ENCODE measurements at places on chromosomes 5 and 9.

GRCh38 chr5:68232277-68232676, 16.7 kb downstream of the PIK3R1 start:
- DNase-seq: no peak

GRCh38 chr9:37952731-37953130, 48.8 kb upstream of the SLC25A51 start:
- no peak for DNase-seq

GRCh38 chr9:1966725-1967366, 48.3 kb upstream of the SMARCA2 start:
- DNase-seq: no peak

GRCh38 chr5:130808691-130809090, 356.4 kb downstream of the HINT1 start:
- no peak for DNase-seq

- DNase-seq: no peak
Measured at GRCh38 chr9:99986642-99987041, 80.2 kb downstream of the STX17 start.

DNA sequence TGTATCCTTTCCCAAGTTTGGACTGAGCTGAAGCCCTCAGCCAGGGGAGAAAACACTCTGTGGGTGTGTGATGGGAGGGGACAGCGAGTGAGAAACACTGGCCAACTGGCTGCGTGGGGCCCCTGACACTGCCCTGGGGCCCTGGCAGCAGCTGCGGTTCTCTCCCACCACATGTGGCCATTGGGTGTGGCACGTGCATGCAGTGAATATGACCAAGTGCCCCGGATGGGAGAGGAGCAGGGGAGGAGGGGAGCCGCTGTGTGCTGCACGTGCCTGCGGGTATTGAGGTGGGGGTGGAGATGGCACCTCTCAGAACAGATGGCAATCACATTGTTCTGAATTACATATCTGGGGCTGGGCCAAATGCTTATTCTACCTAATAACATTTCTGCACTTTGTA, 242.4 kb upstream of the PCSK5 start:
- no peak for DNase-seq

DNA sequence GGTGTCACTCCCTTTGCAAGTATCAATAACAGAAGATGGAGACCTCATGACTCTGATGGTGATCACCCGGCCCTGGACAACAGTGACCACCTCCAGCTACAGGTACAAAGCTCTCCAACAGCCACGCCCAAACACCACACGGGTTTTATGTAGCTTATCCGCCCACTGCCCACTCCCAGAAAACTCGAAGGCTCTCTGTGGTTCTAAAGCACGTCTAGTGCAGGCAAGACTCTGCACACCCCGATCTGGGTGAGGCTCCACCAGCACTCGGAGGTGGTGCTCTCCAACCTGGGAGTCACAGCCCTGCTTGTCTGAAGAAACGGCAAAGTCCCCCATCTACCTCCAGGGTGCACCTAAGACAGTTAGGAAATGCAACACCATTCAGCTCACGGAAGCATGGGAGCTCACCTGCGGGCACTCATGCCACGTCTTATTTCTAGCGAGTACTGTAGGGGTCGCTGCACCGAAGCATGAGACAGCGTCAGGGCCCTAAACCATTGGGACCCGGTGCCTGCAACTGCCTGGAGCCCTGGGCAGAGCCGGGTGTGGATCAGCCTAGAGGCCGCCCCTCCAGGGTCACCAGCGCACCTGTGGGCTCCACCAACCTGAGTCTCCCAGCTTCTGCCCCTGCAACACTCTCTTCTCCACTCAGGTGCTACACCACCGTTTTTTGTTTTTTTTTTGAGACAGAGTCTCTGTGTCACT, 58.1 kb upstream of the ZNF354A start:
- DNase-seq: no peak

DNA sequence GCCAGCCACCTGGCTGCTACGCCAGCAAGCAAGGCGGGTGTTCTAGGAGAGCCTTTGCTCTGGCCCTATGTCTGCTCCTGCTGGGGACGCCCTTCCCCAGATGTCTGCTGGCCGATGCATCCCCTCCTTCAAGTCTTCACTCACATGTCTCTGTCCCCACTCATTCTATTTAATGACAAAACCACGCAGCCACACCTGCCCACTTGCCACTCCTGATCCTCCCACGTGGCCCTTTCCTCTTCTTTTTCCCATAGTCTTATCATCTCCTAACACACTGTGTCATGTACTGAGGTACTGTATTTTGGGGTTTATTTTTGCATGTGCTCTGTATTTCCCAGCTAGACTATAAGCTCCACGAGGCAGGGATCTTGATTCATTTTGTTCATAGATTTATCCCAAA, 62.0 kb upstream of the HRH2 start:
- DNase-seq: no peak

- no peak for DNase-seq
Measured at GRCh38 chr5:116577064-116577788, 2.6 kb upstream of the SEMA6A start.

DNA sequence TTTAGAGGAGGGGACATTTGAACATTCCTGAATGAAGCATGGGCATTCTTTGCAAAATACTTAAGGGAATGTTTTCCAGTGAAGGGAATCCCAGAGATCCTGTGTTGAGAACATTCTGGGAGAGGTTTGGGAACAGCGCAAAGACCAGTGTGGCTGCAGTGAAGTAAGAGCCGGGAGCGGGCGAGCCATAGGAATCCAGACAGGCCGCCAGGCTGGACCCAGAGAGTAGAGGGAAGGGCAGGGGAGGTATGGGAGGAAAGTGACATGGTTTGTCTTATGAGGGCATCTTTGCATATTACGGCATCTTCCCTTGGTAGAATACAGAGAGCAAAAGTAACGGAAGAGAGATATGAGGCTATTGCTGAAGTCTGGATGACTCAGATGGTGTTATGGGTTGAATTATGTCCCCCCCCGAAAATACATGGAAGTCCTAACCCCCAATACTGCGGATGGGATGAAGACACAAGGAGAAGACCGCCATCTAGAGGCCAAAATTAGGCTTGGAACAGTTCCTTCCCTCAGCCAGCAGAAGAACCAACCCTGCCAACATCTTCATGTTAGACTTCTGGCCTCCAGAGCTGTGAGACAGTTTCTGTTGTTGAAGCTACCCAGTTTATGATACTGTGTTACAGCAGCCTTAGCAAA, 268.2 kb downstream of the MAST4 start:
- no peak for DNase-seq

DNA sequence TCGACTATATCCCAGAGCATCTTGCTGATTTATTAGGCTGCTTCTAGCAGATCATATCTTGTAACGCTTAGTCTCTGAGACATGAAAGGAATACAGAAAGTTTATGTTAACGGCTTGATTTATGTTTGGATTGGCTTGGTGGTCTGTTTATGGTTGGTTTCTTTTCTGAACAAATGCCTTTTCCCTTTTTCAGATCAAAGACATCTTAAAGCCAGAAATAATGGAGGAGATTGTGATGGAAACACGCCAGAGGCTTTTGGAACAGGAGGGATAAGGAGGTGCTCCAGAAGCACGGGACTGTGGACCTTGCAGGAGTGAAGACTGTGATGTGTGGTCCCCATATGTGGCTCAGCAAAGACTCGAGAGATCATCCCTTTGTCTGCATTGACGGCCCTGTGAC, 9.9 kb downstream of the EXOSC2 start:
- DNase-seq: no peak

- no peak for DNase-seq
Measured at GRCh38 chr5:158313733-158314464, 455.0 kb upstream of the CLINT1 start.

GRCh38 chr9:13387734-13388067, 108.2 kb upstream of the MPDZ start:
- no peak for DNase-seq

- no peak for DNase-seq
Measured at GRCh38 chr5:73298251-73298771, 125.3 kb downstream of the TMEM174 start.

DNA sequence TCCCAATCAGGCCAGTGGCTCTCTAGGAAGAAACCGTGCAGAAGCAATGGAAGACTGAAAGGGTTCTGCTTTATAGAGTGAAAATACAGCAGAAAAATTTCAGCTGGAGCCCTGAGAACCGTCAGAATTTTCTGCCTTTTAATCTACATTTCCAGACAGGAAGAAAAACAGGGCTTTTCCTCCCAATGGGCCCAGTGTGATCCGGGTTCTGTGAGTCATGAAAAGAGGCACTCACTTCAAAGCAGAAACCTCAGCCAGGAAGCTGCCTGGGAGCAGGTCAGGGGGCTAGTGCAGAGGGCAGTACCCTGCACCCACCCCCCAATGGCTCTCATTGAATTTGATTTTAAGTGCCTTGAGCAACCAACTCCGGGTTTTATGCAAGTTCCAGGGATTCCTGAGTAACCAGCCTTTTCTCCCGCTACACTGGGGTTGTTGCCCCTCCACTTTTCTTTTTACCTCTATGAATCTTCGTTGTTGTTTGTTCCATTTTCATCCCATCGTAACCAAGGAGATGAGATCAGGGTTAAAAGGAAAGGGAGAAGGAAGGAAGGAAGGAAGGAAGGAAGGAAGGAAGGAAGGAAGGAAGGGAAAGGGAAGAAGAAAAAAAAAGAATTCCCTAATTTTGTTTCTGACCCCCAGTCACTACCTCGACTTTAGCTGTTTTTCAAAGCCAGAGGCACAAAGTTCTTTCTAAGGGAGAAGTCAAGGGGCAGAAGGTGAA, 1.3 kb downstream of the BARHL1 start:
- DNase-seq: no peak

GRCh38 chr9:2248768-2249265, 233.7 kb downstream of the SMARCA2 start:
- DNase-seq: no peak

DNA sequence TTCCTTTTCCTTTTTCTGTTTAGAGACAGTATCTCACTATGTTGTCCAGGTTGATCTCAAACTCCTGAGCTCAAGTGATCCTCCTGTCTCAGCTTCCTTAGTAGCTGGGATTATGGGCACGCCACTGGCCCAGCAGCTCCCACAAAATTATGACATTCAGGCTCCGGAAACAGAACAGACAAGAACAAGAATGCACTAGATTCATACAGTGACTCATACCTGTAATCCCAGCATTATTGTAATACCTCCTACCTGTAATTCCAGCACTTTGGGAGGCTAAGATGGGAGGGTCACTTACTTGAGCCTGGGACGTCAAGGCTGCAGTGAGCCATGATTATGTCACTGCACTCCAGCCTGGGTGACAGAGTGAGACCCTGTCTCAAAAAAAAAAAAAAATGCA, 26.7 kb upstream of the B4GALT1 start:
- DNase-seq: no peak

DNA sequence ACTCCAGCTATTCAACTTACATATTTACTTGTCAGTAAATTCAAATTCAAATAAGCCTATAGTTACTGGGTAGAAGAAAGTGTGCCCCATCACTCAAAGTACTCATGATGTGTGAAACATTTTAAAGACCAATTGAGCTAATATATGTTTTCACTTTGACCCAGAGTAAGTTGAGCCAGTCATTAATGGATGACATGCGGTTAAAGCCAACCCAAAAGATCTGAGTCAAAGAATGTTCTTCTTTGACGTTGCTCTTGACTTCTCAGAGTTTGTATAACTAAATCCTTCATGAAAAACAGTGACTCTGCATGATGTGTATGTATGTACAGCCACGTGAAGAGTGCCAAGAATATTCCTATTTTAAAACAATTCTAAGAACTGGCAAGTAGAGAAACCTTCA, 237.4 kb downstream of the NR2F1-AS1 start:
- no peak for DNase-seq

- no peak for DNase-seq
Measured at GRCh38 chr5:79227484-79228025, 8.4 kb upstream of the JMY start.

- DNase-seq: no peak
Measured at GRCh38 chr9:117723986-117724625, 19.9 kb downstream of the TLR4 start.

GRCh38 chr5:87008751-87009560, 258.7 kb upstream of the RASA1 start:
- DNase-seq: no peak

DNA sequence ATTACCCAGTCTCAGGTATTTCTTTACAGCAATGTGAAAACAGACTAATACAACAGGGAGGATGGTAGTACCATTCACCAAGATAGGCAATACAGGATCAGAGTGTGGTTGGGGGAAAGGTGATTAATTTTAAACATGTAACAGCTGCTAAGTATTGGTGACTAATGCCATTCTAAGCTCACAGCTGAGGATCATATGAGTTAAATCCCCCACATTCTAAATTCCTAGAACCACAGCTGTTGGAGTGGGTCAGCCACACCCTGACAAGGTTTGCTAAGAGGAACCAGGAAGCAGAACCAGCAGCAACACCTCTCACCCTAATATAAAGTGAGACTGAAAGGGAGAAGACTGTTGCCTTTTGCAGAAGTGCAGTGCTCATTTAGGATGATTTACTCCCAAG, 24.8 kb downstream of the HSPB3 start:
- DNase-seq: no peak

GRCh38 chr9:97478301-97478981, 23.0 kb upstream of the TMOD1 start:
- no peak for DNase-seq

GRCh38 chr5:163706053-163706771, 200.8 kb downstream of the MAT2B start:
- DNase-seq: no peak

DNA sequence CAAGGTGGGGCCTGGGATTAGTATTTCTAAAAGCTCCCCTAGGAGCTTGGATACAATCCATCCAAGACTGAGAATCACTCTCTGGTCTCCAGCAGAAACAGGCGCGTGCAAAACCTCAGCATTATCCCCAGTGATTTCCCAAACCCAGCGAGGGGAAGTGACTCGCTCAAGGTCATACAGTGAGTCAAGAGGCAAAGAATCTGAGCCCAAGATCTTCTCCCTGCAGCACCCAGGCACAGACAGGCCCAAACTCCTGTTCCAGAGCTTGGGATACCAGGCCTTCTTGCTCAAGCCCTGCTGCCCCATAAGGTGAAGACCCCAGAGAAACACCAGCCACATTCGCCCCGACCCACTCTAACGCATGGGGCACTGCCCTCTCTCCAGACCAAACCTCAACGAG, 33.2 kb downstream of the SHB start:
- DNase-seq: no peak

- DNase-seq: no peak
Measured at GRCh38 chr5:134846641-134846960, 833 bp downstream of the C5orf24 start.

DNA sequence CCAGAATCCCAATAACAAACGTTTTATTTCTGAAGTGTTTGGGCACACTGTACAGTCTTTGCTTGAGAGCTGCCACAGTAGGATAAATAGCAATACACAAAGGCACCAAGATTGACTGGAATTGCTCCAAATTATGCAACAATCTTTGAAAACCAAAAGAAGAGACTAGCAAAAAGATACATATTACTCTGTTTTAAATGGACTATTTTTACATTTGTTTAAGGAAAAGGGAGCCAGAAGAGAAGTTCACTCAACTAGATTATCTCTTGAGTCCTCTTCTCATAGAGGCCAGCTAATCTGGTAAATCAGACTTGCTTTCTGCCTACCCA, 385.0 kb upstream of the SLC30A5 start:
- DNase-seq: no peak

- no peak for DNase-seq
Measured at GRCh38 chr9:123260340-123260739, 8.0 kb downstream of the STRBP start.

DNA sequence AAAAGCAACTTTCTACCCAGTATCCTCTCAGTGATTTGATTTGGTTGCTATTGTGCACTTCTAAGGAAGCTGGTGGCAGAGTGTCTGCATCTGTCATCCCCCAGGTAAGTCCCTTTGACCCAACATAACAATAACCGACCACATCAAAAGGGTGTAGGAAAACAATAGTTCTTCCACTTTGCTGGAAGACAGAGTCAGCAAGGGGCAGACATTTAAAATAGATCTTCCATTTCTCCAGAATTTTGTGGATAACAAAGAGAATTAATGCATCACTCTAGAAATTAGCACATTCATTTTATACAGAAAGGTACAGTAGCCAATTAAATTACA, 177.5 kb downstream of the EBF1 start:
- DNase-seq: no peak
